ENCODE measurements at places on chromosomes 3 and 15.

- DNase-seq = no peak
These were observed 473 bp downstream of the LSM3 start for GRCh38 chr3:14179114-14179465.

GRCh38 chr3:11244121-11244677 is 28.0 kb upstream of the ATG7 start:
- no peak for DNase-seq

GRCh38 chr3:105368566-105369499 is 2.1 kb downstream of the ALCAM start:
- DNase-seq = no peak

DNA sequence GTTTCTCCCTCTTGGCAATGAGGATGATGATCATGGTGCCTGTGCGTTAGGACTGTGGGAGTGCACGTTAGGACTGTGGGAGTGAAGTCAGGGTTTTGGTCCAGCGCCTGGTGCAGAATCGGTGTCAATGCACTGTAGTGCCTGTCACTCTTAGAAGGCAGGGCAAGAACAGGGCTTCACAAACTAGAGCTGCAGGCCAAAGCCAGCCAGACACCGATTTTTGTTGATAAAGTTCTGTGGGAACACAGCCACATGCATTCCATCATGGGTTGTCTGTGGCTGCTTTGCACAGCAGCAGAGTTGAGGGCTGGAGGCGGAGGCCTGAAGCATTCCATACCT is 32.6 kb upstream of the NR2C2 start:
- DNase-seq = no peak

DNA sequence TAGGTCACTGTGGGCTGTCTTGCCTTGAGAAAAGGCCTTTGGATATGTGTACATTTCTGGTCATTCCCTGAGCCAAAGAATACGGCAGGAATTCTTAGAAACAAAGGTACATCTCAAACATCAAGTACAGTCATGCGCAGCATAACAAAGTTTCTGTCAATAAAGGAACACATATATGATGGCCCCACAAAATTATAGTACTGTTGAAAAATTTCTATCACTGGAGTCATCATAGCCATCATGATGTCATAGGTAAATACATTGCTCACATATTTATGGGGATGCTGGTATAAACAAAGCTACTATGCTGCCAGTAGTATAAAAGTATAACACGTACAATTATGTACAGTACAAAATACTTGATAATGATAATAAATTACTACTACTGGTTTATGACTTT is 38.9 kb upstream of the NECTIN3 start:
- DNase-seq = no peak

GRCh38 chr15:65773386-65774111 is 18.5 kb downstream of the DENND4A start:
- no peak for DNase-seq
